ENCODE measurements at places on chromosomes 11 and 22.

DNA sequence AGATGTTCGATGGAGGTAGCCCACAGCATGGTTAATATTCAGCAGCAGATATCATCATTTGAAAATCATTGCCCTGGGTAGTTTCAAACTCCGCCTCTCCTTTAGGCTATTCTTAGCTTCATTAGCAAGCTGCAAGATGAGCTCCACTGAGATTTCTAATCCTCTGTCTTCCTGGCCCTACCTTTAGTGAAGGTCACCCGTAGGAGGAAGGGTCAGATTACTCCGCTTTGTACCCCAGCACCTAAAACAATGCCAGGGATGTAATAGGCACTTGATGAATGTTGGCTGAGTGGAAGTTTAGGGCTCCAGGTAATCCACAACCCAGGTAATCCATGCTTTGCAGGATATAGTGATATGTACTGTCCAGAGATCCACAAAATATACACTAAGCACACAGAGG is 260.1 kb upstream of the MTNR1B start:
- DNase-seq = no peak

DNA sequence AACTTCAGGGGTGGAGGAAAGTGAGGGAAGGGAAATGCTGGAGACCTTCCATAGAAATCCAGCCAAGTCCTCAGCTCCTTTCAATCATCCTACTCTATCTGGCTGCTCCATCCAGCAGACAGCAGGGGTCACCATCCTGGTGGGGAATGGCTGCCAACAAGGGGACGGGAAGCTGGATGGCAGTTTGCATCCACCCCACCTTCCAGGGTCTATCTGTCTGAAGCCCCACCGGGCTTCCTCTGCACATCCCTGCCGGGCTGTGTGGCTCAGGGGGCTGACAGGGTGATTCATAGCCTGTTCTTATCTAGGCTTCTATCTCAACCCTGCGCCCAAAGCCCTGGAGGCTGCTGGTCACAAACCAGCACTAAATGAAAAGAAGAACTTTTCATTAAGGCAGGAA is 1.1 kb downstream of the SYTL2 start:
- DNase-seq = no peak

GRCh38 chr11:121029813-121030445 is 6.0 kb downstream of the TBCEL start:
- no peak for DNase-seq

- DNase-seq = no peak
Measured at GRCh38 chr11:5556596-5557188, 8.4 kb upstream of the OR52H1 start.
